ENCODE measurements at places on chromosomes 4 and X.

- DNase-seq: no peak
Measured at GRCh38 chr4:54843106-54843505, 185.3 kb downstream of the KIT start.

- DNase-seq: no peak
Measured at GRCh38 chrX:11386001-11386523, 92.8 kb downstream of the AMELX start.

DNA sequence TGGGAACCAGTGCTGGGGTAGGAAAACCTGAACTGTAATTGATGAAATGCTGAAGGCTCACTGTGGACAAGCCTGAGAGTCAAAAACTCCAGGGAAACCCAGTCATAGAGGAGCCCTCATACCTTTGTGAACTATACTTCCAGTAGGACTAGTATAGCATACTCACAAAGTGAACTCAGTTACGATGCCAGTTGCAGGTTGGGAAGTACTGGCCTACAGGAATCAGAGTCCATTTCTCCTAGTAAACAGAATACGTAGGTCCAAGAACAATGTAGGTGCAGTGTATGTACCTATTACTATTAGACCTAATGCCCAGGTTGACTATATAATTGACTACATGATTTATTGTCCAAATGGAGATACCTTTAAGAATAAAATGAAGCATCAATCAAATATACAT, 8.5 kb upstream of the ANKRD17 start:
- DNase-seq: no peak

GRCh38 chrX:41265615-41266014, 68.3 kb upstream of the DDX3X start:
- no peak for DNase-seq

DNA sequence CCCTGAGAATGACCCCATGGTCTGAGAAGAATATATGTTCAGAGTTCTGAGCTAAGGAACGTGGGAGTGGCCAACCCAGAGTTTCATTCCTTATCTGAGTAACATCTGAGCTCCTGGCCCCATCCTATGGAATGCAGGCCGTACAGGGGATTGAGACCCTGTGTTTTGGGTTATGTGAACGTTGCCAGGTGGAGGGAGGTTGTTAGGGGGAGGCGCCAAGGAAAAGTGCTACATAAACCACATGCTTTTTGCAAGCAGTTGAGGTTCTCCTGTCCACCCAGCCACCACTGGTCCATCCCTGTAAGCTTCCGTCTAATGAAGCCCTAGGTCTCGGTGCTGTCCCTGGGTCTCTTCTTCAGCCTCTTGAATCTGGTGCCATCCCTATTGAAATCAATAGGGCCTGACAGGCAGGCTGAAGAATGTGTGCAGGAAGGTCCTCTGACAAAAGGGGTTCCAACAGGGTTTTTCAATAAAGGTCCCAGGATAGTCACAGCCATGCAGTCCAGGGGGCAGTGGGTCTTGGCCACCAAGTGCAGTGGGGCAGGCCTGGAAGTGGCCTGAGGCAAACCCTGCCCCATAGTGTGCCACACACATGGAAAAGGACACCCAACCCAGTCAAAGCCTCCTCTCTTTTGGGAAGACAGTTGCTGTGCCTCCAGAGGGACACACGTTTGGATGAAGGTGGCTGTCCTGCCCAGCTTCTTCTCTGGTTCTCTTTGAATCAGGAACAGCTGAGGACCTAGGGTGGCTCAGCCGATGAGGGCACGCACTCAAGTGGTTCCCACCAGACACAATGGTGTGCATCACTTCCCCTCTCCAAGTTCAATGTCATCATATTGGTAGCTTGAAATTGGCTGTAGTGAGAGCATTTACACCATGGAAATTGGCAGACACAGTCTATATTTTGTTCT, 53.5 kb downstream of the HTRA3 start:
- DNase-seq: no peak

DNA sequence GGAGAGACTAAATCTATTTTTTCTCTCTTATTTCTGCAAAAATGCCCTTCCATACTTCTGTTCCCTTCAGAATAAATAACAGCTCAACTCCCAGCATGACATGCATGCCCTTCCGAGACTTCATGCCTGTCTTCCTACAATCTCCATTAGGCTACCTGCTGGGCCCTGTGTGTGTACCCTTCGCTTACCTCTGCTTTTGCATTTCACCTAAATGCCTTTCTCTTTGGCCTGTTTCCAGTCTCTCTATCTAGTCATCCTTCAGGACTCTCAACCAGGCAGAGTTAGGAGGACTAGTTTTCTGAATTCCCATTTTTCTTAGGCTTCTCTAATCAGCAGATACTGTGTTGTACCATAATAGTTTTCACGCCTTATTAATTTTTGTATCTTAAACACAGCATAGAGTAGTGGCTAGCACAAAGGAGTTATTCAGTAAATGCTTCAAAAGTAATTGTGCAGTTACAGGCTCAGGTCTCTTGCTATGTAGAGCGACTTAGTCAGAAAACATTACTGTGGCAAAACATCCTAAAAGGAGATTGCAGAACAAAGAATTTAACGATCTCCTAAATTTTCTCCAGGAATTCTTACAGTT, 20.5 kb downstream of the SEPTIN11 start:
- DNase-seq: no peak

DNA sequence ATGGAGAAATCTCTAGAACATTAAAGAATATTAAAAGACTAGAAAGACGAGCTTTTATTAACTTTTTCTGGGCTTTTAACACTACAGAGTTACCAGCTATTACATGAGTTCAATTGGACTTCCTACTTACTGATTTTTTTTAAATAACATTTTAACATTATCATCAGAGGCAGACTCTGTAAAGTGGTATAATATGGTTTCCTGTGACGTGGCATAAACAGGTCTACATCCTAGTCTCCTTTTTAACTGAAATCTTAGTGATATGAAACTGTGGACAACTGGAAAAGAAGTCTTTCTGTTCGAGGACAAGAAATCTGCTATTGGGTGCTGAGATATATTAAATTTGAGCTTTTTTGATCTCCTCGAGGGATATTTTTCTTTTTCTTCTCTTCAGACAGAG, 48.7 kb upstream of the ABCG2 start:
- no peak for DNase-seq

- DNase-seq: no peak
Measured at GRCh38 chrX:97740044-97740443, 856.3 kb downstream of the RPA4 start.

DNA sequence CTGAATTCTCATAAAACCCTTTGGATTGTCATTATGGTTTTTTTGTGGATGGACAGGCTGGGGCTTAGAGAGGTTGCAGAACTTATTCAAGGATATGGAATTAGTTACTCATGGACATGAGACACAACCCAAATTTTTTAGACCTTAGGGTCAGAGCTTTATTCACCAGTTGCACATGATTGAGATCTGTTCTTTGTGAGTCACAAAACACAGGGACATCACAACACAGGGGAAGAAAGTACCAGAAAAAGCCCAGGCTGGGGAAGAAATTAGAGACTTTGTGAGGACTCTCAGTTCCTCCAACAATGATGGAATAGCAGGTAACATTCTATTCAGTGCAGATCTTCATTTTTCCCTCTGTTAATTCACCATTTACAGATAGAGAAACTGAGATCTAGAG, 602.4 kb upstream of the CPEB2 start:
- no peak for DNase-seq

- DNase-seq: no peak
Measured at GRCh38 chr4:110046588-110047049, 133.9 kb downstream of the EGF start.

DNA sequence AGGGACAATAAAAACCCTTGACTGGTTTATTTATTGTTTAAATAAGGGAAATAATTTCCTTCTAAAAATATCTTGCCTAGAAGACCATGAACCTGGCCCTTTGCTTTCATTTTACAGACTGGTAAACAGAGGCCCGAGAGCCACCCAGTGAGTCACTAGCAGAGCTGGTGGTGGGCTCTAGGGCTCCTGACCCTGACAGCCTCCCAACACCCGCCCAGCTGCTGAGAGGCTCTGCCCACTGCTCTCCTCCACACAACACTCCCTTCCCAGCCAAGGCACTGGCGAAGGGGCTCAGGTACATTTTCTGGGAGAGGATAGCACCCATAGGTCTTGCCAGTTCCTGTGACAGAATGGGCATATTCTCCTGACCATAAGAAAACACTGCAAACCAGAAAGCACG, 18.1 kb upstream of the PPEF2 start:
- DNase-seq: no peak

DNA sequence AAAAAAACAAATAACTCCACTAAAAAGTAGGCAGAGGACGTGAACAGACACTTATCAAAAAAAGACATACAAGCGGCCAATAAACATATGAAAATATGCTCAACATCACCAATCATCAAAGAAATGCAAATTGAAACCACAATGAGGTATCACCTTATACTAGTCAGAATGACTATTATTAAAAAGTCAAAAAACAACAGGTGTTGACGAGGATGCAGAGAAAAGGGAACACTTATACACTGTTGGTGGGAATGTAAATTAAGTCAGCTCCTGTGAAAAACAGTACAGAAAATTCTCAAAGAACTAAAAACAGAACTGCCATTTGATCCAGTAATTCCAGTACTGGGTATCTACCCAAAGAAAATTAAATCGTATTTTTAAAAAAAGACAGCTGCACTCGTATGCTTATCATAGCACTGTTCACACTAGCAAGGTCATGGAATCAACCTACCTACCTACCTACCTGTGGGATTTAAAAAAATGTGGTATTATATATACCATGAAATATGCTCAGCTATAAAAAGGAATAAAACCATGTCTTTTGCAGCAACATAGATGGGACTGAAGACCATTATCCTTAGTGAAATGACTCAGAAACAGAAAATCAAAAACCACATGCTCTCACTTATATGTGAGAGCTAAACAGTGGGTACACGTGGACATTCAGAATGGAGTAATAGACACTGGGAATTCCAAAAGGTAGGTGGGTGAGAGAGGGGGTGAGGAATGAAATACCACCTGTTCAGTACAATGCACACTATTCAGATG, 24.8 kb upstream of the PTPN13 start:
- DNase-seq: no peak

DNA sequence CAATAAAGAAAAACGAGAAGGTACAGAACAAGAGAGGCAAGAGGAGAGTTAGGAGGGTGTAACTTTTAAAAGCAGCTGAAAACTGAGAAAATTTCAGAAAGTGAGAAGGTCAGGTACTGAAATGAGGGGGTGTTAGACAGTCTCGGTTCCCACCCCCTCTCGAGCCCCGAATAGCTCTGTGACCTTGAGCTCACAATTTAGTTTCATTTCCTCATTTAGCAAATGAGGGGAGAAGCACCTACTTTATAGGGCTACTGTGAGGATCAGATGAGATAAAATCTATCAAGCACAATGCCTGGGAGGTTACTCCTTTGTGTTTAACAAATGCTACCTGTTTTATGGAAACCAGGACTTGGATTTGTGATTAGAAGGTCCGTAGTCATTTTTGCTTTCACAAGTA, 4.9 kb downstream of the UGT8 start:
- no peak for DNase-seq

GRCh38 chrX:150060406-150060805, 122.1 kb upstream of the EOLA2 start:
- no peak for DNase-seq

DNA sequence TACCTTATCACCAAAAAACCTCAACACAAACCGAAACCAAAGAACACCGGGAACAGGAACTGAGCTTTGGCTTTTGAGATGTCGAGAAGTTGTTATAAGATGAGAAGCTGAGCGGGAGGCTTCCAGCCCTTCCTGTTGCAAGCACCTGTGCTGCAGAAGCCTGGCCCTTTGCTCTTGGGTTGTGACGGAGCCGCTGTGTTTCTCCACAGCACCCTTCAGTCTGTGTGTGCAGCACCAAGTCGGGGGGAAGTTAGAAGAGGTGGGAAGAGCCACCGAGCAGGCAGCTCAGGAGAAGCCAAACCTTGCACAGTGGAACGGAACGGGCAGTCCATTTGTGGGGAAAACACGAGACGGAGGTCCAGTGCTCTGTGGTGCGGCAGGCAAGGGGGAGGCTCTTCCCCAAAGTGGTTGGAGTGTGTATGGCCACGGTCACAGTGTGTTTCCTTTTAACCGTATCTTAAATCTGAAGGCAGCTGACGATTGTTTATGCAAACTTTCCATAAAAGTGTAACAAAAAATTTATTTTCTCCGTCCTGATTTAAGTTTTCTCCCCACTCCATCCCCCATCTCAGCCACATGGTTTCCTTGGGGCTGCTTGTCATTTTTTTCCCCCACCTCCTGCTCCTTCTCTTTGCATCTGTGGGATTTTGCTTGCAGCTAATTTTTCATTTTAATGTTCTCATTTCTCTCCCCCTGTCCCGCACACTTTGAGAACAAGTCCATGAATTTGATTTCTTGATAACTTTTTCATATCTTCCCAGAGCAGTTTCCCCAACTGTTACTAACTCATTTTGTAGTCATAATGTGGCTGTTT, 123.7 kb downstream of the STOX2 start:
- no peak for DNase-seq

DNA sequence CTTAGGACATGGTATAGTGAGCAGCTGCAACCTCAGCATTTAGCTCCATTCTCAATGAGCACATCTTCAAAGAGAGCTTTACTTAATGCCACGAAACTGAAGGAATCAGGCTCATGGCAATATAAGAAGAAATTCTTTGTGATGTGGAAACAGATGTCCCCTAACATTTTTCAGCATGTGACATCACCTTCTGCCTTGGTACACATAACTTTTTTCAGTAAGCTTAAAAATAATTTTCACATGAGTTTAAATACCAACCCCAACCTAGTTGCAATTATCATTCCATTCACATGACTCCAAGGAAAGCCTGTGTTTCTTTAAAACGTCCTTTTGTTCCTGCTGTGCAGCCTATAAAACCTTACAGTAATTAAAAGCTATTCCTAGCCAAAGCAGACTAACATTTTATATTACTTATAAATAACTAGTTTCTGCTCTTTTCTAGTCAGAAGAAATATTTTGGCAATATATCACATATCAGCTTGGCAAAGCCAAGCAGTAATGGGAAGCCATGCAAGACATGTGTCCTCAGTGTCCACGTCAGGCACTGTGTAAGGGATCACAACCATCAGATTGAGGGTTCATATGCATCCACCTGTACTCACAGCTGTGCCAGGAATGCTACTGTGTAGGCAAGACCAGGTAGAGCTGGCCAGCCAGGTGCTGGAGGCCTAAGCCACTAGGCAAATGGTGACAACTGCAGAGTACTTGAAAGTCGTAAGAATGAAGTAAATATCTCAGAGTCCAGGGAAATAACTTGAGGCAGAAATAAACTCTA, 466.6 kb downstream of the INPP4B start:
- no peak for DNase-seq

DNA sequence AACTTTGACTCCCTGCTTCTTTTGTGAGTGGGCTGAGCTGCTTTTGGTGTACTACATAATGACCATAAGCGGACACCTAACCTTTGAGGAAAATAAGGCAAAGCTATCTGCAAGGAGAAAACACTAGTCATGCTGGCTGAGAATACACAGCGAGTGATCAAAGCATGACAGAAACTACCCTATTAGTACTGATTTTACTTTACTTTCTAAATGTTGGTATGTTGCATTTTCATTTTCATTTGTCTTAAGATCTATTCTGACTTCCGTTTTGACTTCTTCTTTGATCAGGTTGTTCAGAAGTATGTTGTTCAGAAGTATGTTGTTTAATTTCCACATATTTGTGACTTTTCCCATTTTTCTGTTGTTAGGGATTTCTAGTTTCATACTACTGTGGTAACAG, 361.1 kb downstream of the TRAM1L1 start:
- DNase-seq: no peak

GRCh38 chrX:122582280-122582974, 601.7 kb upstream of the GRIA3 start:
- no peak for DNase-seq

All from NCI-H1436 (cell line).